ENCODE measurements at places on chromosomes 13 and 19.
A peak's percentile ranks its signal among the peaks of the same experiment; 100 is the strongest.

DNA sequence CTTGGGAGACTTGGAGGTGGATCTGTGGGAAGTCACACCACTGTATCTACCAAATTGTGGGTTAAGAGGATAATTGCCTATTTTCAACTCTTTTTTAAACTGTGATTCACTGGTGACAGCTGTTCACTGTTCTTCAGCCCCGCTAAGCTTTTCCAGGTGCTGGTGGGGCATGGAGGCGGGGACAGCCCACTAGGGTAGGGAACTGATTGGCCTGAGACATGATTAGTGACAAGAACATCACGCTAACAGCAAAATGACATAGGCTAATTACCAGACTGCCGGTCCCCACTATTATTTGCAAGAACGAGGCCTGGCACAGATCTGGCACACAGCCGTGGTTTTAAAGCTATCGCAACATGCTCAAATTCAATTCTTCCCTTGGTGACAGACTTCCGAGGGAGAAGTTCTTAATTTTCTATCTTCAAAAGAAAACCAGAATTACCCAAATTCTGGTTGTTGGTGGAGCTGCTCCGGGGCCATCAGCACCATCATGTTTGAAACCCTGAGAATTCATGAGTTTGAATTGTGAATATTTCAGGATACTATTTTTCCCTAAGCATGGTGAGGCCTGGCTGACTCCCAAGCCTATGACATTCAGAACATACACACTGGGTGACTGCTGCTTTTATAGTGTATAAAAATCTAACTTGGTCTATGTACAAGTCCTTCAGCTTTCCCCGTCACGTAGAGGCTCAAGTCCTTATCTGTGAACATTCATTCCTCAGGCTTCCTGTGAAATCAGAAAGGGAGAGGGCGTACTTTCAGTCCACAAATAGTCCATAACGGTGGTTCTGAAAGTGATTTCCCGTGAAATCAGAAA, 17.9 kb downstream of the DOCK9 start:
- no peak for DNase-seq
- peaks cover 3% of the 10 kb centered on the region for H3K36me3 ChIP-seq
- no peak overlapping the region for H3K4me3 ChIP-seq
- no peaks in the 10 kb centered on the region for H3K4me1 ChIP-seq
- no peaks in the 10 kb centered on the region for H3K27me3 ChIP-seq

DNA sequence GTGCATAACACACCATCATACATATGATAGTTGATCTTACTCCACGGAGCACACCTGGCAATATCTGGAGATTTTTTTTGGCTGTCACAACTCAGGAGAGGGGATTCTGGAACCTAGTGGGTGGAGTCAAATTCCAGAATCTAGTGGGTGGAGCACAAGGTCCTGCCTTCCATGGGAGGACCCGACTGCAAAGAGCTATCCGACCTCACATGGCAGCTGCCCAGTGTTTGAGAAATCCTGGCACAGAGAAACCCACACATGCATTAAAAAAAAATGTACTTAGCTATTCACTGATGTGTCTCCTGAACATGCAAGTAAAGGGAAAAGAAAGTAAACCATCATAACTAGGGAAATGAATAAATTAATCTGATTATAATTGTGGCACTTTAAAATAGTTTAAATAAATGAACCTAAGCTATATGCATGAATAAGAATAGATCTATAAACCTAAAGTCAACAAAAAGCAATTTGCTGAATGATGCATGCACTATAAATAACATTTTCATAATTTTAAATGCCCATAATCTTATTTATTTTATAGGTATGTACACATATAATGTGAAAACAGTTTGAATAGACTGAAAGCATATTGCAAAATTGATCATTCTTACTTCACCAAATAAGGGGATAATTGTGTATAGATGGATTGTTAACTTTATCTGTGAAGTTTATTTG, 300.3 kb downstream of the MYO16 start:
- H3K4me1 ChIP-seq: no peaks in the 10 kb centered on the region
- no peaks in the 10 kb centered on the region for H3K27me3 ChIP-seq
- no peak overlapping the region for H3K4me3 ChIP-seq
- DNase-seq: no peak
- no peak overlapping the region for H3K27ac ChIP-seq

GRCh38 chr19:42330241-42330711, 4.8 kb downstream of the MEGF8 start:
- DNase-seq: no peak
- H3K36me3 ChIP-seq: no peaks in the 10 kb centered on the region
- H3K4me1 ChIP-seq: peaks cover 13% of the 10 kb centered on the region
- no peaks in the 10 kb centered on the region for H3K27me3 ChIP-seq
- no peak overlapping the region for H3K4me3 ChIP-seq

- no peak overlapping the region for H3K27ac ChIP-seq
- H3K36me3 ChIP-seq: no peaks in the 10 kb centered on the region
- no peaks in the 10 kb centered on the region for H3K27me3 ChIP-seq
- no peak for DNase-seq
Measured at GRCh38 chr13:58051807-58052375, 420.3 kb downstream of the PCDH17 start.

- no peaks in the 10 kb centered on the region for H3K36me3 ChIP-seq
- H3K4me1 ChIP-seq: peaks cover 13% of the 10 kb centered on the region
- no peak overlapping the region for H3K4me3 ChIP-seq
- DNase-seq: no peak
Measured at GRCh38 chr19:39119830-39120229, 5.8 kb upstream of the PAK4 start.

DNA sequence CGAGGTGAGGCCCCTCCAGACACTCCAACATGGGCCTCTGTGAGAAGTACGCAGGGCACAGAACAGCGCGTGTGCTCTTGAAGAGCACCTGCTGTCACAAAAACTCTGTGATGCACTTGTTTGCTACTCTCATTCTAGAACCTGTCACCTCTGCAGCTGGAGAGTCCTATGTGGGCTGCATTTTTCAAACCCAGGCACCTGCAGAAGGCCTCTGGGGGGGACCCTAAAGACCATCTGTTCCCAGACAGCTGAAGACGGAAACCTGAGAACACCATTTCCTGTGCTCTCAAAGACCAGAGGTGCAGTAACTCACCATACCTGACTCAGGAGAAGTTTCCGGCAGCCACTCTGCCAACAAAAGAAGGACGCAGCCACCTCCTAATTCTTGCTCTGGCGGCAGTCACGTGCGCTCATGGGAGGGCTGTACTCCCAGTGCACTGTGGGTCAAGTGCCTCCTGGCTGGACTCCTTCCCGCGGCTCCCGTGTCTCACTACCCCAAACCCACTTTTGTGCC, 28.1 kb downstream of the RANBP3 start:
- H3K4me1 ChIP-seq: peaks cover 96% of the 10 kb centered on the region
- peak overlapping the region; percentile 49 for H3K27ac ChIP-seq
- no peak for DNase-seq
- peaks cover 22% of the 10 kb centered on the region for H3K36me3 ChIP-seq
- no peaks in the 10 kb centered on the region for H3K27me3 ChIP-seq
- H3K4me3 ChIP-seq: no peak overlapping the region

GRCh38 chr13:113364901-113365582, 1.1 kb upstream of the GRTP1 start:
- DNase-seq: no peak
- H3K27me3 ChIP-seq: peaks cover 27% of the 10 kb centered on the region
- no peaks in the 10 kb centered on the region for H3K36me3 ChIP-seq
- H3K27ac ChIP-seq: no peak overlapping the region
- H3K4me3 ChIP-seq: no peak overlapping the region

GRCh38 chr13:105089858-105090643, 1445.4 kb downstream of the EFNB2 start:
- H3K27ac ChIP-seq: no peak overlapping the region
- H3K27me3 ChIP-seq: no peaks in the 10 kb centered on the region
- H3K36me3 ChIP-seq: no peaks in the 10 kb centered on the region
- DNase-seq: no peak
- H3K4me3 ChIP-seq: no peak overlapping the region

DNA sequence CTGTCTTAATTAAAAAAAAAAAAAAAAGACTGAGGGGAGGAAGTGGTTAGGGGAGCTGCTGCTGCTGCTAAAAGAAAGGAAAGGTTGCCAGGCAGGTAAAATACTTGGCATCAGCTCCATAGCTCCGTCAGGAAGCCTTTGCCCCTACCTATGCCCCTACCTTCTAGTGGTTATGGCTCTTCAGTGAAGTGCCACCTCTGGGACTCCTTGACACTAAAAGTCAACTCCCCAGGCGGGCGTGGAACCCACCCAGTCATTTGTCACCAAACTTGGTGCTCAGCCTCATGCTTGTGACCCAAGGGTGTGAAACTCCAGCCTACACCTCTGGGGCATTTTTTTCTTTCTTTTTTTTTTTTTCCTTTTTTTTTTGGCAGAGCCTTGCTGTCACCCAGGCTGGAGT, 4.9 kb upstream of the NECTIN2 start:
- no peaks in the 10 kb centered on the region for H3K36me3 ChIP-seq
- DNase-seq: no peak
- H3K4me1 ChIP-seq: peaks cover 30% of the 10 kb centered on the region
- H3K27ac ChIP-seq: no peak overlapping the region
- H3K27me3 ChIP-seq: peaks cover 3% of the 10 kb centered on the region
- no peak overlapping the region for H3K4me3 ChIP-seq

DNA sequence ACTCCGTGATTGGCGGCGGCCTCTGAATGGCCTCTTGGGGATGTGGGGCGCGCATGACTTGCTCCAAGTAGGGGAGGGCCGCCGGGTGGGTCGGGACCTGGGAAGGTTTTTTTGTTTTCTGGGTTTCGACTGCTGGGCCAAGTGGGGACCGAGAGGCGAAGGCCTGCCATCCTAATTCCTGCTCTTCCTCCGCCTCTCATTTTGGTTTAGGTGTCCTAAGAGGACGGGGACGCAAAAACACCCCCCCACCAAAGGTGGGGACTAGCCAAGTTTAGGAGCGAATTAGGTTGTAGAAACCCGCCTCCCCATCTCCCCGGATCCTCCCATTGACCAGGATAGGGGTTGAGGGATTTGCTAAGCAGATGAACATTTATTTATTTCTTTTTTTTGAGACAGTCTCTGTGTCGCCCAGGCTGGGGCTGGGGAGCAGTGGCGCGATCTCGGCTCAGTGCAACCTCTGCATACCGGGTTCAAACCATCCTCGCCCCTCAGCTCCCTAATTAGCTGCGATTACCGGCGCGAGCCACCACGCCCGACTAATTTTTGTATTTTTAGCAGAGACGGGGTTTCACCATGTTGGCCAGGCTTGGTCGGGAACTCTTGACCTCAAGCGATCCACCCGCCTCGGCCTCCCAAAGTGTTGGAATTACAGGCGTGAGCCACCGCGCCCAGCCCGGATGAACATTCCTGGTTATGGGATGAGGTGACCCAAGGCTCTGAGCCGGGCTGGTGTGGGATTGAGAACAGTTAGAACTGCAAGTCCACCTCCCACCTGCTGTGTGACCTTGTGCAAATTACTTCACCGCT, 838 bp downstream of the PPP2R1A start:
- H3K27ac ChIP-seq: peak overlapping the region; percentile 98
- H3K27me3 ChIP-seq: no peaks in the 10 kb centered on the region
- peaks cover 28% of the 10 kb centered on the region for H3K36me3 ChIP-seq
- peaks cover 60% of the 10 kb centered on the region for H3K4me1 ChIP-seq
- H3K4me3 ChIP-seq: peak overlapping the region; percentile 81

DNA sequence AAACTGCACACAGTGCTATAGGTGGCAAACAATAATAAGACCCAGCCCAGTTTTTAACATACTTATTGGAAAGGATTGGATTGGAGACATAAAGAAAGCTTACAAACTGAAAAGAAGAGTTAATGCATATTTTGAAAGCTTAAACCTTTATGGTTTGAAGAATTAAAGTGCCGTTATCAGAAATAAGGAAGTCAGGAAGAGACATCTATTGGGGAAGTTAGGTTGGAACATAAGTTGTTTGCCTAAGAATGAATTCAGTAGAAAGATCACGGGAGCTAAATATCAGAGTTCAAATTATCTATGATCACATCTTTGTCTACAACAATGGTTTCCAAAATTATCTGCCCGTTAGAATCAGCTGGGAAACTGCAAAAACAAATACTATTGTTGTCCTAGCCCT, 767.9 kb downstream of the PCDH9 start:
- no peaks in the 10 kb centered on the region for H3K27me3 ChIP-seq
- no peak for DNase-seq
- no peaks in the 10 kb centered on the region for H3K36me3 ChIP-seq
- H3K4me3 ChIP-seq: no peak overlapping the region

DNA sequence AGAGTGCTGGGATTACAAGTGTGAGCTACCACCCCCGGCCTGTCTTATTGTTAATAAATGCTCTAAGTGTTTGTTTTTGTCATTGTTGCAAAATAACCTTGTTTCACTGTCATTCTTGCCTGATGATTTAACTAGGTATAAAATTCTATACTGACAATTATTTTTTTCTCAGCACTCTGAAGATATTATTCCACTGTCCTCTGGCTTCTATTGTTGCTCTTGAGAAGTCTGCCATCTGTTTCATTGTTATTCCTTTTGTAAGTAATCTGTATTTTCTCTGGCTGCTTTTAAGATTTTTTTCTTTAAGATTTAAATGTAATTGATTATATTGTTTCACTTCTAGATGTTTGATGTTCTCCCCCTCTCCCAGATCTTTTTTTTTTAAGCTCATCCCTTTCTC, 17.6 kb downstream of the ZNF420 start:
- no peak for DNase-seq
- no peaks in the 10 kb centered on the region for H3K27me3 ChIP-seq
- H3K4me1 ChIP-seq: no peaks in the 10 kb centered on the region
- H3K27ac ChIP-seq: no peak overlapping the region

GRCh38 chr19:47020132-47020805, 632 bp downstream of the NPAS1 start:
- H3K27ac ChIP-seq: no peak overlapping the region
- DNase-seq: peak; percentile 26
- peaks cover 49% of the 10 kb centered on the region for H3K27me3 ChIP-seq
- H3K36me3 ChIP-seq: no peaks in the 10 kb centered on the region
- H3K4me1 ChIP-seq: peaks cover 39% of the 10 kb centered on the region

DNA sequence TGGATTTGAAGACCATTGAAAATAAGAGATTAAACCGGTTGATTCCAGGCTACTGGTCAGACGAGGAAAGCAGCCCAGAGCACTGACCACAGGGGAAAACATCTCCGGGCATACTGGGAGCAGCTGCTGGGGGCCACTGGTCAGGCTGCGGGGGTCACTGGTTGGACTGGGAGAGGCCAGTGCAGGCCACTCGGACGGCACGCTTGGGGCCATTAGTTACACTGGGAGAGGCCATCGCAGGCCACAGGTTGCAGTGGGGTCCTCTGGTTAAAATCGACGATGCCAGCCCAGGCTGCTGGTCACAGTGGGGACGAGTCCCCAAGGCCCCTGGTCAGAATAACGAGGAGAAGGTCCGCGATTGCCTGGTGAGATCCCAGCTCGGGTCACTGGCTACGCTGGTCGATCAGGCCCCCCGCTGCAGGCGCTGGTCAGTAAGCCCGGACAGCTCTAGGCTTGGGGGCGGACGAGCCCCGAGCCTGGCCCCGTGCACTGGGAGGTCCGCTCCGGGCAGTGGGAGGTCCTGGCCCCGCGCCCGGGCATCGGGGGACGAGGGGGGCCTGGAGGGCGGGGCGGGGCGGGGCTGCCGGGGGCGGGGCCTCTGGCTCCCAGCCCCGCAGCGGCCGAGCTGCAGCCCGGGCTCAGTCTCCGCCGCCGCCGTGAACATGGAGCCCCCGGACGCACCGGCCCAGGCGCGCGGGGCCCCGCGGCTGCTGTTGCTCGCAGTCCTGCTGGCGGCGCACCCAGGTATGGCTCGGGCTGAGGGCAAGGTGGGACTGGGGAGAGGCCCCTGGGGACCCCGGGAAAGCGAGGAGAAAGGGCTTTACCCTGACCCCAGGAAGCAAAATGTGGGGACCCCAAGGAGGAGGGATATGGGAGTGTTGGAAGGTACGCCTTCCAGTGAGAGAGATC, at the start of gene BCAM:
Gene BCAM, plus strand, starts transcription at position 641 of the 909 bp plus-strand sequence. Its CDS starts 22 bp downstream, at position 663.
- H3K4me3 ChIP-seq: no peak within 1 kb of the TSS
- H3K36me3 ChIP-seq: no peaks in the 10 kb centered on the region
- peak; percentile 23 for DNase-seq
- peaks cover 17% of the 10 kb centered on the region for H3K27me3 ChIP-seq
